ENCODE measurements at places on chromosomes 7 and 10. TPM values are rescaled to one million over a fixed set of nuclear protein-coding genes. Genes with fewer than 3 reads are reported as not detected.

AOAH gene
- total RNA-seq: 13.0 TPM

GRCh38 chr10:125936331-125936730 is 40.0 kb downstream of the FANK1 start:
- no peak for DNase-seq

- DNase-seq: no peak
Measured at GRCh38 chr10:11724938-11725776, 17.0 kb upstream of the ECHDC3 start.

DNA sequence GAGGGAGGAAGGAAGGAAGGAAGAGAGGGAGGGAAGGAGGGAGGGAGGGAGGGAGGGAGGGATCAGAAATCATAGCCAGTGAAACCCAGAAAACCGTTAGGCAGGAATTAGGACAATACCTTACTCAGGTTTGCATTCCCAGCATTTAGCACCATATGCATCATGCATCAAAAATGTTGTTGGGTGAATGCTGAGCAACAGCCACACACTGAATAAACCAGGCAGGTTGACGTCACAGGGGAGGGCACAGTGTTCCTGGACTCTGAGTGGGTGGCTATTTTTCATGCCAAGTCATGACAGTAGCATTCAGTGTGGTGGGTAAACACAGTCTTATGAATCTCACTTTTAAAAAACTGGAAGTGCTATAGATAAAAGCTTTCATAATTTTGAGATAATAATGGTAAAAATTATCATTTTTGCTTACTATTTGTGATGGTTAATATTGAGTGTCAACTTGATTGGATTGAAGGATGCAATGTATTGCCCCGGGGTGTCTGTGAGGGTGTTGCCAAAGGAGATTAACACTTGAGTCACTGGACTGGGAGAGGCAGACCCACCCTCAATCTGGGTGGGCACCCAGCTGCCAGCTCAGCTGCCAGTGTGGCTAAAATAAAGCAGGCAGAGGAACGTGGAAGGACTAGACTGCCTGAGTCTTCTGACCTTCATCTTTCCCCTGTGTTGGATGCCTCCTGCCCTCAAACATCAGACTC is 199.1 kb upstream of the PRKCQ start:
- no peak for DNase-seq

PCGF5 gene
- 48.9 TPM for total RNA-seq

- DNase-seq: no peak
Measured at GRCh38 chr10:32379318-32379949, 32.5 kb upstream of the EPC1 start.

MKI67 gene
- 1.5 TPM for total RNA-seq

- no peak for DNase-seq
Measured at GRCh38 chr10:87861566-87861952, 1.8 kb downstream of the KLLN start.

DNA sequence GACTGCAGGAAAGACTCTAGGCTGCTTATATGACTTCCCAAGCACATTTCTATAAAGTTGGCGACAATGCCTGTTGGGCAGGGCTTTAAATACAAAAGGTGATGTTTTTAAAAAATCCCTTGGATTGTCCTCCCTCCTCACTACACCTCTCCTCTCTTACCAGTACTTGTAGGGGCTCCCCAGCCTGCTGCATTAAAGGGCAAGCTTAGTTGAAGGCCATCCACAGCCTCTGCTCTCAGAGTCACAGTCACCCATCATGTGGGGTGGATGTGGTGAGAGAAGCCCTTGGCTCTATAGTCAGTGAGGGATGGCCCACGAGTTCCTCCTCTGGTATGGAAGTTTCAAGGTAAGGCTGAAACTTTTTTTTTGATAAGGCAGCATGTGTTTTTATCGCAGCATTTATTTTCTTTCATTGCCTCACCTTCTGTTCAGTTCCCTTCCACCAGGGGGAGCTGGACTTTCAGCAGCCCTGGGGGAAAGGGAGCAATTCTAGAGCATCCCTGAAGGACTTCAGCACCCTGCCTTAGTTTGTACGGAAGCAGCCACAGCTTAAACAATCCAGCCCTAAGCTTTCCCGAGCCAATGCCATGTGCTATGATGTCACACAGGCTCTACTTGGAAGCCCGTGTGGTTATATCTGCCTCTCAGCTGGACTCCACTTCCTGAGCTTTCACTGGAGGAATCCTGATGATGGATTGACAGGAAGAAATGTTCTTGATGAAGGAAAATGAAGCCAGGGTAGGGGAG is 131.9 kb downstream of the CALCR start:
- no peak for DNase-seq

MALRD1 gene
- 0.32 TPM for total RNA-seq

- DNase-seq: no peak
Measured at GRCh38 chr7:150324373-150324961, 1.1 kb upstream of the ACTR3C start.

INSYN2A gene
- not detected for total RNA-seq

DNA sequence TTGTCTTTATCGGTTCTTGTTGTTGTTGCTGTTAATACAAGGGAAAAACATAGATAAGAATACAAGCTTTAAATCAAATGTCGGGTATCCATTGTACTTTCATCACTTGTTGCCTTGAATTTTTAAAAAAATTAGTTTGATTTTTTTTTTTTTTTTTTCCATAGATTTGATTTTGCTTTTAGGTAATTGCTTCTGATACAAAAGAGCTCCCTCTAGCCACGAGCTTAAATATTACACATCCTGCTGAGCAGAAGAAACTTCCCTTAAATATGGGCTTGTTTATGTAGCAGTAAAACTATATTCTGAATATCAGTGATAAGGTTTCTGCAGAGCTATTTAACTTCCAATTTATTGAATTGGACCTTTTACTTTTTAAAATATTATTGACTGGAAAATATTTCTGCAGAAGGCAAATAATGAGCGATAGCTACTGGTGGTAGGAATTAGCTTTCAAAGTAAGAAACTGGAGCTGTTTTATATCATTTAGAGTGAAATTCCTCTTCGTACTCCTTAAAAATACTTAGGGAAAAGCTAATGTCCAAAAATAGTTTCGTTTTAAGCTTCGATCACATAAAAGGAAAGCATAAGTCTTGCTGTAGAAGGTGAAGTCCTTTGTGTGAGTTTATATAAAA is 216.9 kb downstream of the POLR1F start:
- no peak for DNase-seq

- no peak for DNase-seq
Measured at GRCh38 chr10:122830273-122830964, 15.2 kb downstream of the CUZD1 start.

AMPH gene
- total RNA-seq: not detected

PPP1R9A gene
- 0.23 TPM for total RNA-seq

TSPAN12 gene
- 0.41 TPM for total RNA-seq

OR13A1 gene
- not detected for total RNA-seq

RUFY2 gene
- 23.4 TPM for total RNA-seq

ENTPD1 gene
- total RNA-seq: 1.7 TPM

Data from T-cell (primary cell).